ENCODE measurements at places on chromosomes 5 and 9.

GRCh38 chr9:129628709-129629108 lies 2.7 kb downstream of the NTMT1 start:
- no peak for DNase-seq

DNA sequence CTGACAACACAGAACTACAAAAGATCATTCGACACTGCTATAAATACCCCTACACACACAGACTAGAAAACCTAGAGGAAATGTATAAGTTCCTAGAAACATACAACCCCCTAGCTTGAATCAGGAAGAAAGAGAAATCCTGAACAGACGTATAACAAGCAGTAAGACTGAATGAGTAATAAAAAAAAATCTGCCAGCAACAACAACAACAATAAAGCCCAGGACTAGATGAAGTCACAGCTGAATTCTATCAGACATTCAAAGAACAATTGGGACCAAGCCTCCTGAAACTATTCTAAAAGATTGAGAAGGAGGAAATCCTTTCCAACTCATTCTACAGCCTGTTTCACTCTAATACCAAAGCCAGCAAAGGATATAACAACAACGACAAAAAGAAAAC lies 68.2 kb upstream of the SLIT3 start:
- DNase-seq: no peak

DNA sequence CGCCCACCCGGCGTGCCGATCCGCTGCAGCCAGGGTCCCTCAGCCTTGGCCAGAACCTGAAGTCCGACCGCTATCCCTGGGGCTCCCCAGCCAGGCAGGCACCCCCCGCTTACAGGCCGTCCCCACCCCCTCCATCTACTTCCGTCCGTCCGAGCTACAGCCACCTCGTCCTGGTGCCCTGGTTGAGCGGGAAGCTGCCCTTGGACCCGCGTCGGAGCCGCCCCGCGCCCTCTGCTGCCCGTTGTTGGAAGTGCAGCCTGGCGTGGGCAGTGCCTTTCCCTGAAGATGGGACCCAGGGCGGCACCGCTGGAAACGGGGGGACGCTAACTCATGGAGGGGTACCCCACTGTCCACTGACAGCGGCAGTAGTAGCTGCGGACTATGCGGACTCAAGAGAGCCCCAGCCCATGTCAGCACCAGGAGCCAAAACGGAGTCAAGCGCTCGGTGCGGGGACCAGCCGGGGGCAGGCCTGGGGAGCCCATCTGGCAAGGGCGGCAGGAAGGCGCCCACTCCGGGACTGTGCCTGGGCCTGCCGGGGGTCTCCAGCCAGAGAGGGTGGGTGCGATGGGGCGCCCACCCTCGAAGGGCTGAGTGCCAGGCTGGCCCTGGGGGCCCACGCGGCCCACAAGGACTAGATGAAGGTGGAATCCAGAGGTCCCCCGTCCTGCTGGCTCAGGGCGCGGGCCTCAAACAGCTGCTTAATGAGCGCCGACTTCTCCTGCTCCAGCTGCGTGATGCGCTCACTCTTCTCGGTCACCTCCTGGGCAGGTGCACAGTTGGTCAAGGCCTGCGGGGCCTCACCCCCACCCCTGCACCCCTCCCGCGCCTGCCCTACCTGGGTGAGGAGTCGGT lies 6.1 kb downstream of the SAPCD2 start:
- no peak for DNase-seq

GRCh38 chr5:149550594-149551226 lies 529 bp downstream of the CSNK1A1 start:
- DNase-seq: no peak

DNA sequence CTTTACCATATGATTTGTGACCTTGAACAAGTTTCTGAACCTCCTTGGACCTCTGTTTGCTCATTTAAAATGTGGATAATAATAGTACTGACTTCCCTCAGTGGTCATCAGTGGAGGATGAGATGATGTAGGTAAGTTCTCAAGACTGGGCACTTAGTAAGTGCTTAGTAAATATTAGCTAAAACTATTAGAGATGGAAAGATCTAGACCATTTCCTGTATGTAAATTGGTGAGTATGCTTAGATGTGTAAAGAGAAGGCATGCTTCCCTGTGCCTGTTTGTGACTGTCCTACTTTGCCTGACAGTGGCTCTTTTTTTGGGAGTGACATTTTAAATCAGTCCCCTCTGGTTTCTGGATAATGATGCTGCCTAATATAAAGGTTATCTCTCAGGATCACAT lies 288.1 kb downstream of the GABRB2 start:
- DNase-seq: no peak

DNA sequence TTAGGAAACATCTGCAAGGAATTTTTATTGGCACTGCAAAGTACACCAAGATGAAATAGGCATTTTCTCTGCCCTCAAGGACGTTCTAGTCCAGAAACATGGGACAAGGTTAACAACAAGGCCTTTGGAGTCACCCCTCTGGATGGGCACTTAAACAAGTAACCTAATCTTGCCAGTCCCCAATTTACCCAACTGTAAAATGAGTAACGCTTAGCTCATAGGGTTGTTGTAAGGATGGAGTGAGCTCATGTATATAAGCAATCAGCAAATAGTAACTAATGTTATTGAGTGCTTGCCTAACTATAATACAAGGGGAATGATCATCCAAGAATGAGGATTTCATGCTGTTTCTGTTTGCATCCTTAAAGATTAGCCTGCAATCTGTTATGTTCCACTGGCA lies 189.3 kb downstream of the PAPPA start:
- DNase-seq: no peak

DNA sequence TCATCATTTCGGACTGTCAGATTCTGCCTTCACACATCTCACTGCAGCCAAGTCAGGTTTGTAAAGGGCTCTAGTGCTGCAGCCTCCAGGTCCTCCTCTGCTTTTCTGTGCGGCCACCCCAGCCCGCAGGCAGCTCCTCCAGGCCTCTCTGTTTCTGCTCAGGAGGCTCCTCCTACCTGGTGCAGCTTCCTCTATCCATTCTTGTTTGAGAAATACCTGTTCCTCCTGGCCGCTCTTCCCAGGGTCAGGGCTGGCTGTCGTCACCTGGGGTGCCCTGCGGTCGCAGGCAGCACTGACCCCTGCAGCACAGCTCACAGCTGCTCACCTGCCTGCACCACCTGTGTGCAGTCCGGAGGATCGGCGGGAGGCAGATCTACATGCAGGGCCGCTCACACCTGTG lies 387.7 kb upstream of the IRX4 start:
- DNase-seq: no peak

DNA sequence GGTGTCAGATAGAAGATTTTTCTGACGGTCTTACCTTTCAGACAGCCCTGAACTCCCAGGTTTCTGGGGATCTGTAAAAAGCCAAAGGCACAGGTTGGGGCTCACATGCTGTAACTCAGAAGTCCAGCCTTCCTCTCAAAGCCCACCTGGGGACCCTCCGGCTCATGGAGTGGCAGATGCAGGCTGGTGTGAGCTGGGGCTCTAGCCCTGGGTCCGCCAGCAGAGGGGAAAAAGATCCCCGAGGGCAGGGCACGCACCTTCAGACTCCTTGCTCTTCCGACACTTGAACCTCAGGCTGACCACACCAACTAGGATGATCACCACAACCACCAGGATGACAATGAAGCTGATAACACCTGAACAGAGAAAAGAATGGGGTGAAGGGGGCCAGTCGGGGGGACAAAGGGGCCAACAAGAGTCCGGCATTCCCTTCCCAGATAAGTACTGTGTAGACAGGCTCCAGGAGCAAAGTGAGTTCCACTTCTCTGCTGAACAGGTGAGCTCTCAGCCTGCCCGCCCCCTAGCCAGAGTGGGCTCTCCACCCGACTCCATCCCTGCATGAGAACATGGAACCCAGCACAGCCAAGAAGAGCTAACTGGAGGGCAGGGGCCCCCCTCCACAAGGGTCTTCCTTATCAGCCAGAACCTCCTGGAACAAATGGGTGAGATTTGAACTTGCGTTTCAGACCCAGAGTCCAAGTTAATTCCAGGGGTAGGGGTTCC lies 7.8 kb downstream of the ECSCR start:
- DNase-seq: no peak

GRCh38 chr9:98555651-98556465 lies 152.9 kb downstream of the GABBR2 start:
- no peak for DNase-seq

- no peak for DNase-seq
Measured at GRCh38 chr9:116447934-116448333, 239.2 kb upstream of the TRIM32 start.

GRCh38 chr5:90909101-90909503 lies 350.5 kb downstream of the ADGRV1 start:
- DNase-seq: no peak

- no peak for DNase-seq
Measured at GRCh38 chr9:98368366-98369065, 113.1 kb upstream of the TBC1D2 start.

DNA sequence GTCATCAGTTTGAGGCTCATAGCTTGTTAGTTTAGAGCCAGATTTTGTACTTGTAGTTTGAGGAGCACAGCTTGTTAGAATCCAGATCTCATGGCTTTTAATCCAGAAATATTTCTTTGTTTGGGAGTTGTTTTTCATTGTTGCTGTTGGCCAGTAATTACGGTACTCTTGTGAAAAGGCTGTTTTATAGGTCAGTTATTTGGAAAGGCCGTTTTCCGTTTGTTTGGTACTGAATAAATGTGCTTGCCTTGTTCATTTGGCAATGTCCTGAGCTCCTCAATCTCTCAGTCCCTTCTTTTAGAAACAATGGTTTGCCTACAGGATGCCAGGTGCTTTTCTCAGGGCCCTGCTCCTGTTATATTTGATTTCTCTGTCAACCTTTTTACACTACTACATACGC lies 4.5 kb upstream of the MOB3B start:
- no peak for DNase-seq

- no peak for DNase-seq
Measured at GRCh38 chr5:158511454-158511853, 588.3 kb downstream of the EBF1 start.

GRCh38 chr9:89661956-89662717 lies 57.3 kb downstream of the GADD45G start:
- peak; percentile 97 for DNase-seq

GRCh38 chr9:111948951-111949350 lies 52.3 kb downstream of the UGCG start:
- DNase-seq: no peak

- DNase-seq: no peak
Measured at GRCh38 chr5:61082516-61083280, 79.6 kb downstream of the SMIM15 start.

GRCh38 chr5:127834554-127834953 lies 131.4 kb downstream of the CCDC192 start:
- no peak for DNase-seq

DNA sequence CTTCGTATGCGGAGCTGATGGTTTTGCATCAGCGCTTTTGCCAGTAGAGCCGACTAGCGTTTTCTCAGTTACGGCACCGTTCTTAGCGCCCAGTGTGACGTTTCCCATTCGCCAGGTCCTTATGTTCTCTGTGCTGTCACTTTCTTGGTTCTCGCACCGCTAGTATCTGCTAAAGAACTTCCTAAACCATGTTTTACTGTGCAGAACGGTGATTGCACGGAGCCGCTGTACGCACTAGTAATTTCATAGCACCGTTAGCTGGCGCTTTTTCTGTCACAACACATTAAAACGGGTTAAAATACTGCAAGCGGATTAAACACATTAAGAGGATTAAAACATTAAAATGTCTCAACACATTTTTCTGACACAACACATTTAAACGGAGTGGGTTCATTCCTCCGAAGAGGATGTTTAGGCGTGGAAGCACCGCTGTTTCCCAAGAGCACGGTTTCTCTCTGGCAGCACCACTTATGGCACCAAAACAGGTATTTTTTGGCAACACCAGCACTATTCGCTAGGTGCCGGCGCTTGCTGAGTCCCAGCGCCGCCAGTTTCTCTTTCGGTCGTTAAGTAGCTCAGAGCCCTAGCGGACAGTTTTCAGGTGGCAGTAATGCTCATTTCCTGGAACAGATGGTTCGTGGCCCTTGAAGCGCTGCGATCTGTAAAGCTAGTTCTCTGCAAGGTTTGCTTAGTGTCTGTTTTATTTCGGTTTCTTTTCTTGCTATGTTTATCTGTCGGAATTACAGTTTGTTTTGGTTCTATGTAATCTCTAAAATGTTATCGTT lies 20.3 kb downstream of the ANXA2R start:
- DNase-seq: no peak

- no peak for DNase-seq
Measured at GRCh38 chr5:101142102-101142501, 239.0 kb upstream of the ST8SIA4 start.

DNA sequence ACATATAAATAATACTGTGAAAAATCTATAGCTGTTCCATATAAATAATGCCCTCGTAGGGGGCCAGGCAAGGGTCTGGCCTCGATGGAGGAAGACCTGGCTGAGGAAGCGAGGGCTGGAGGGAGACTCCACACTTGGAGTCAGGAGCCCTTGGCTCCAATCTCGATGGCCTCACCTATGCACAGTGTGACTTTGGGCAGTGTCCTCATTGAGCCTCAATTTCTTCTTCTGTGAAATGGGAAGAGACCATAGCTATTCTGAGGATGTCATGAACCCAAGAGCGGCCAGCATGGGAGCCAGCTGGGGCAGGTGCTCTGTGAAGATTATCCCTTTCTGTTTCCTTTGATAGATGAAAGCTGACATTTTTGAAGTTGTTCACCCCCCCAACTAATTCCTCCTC lies 24.8 kb downstream of the ANGPTL2 start:
- no peak for DNase-seq

DNA sequence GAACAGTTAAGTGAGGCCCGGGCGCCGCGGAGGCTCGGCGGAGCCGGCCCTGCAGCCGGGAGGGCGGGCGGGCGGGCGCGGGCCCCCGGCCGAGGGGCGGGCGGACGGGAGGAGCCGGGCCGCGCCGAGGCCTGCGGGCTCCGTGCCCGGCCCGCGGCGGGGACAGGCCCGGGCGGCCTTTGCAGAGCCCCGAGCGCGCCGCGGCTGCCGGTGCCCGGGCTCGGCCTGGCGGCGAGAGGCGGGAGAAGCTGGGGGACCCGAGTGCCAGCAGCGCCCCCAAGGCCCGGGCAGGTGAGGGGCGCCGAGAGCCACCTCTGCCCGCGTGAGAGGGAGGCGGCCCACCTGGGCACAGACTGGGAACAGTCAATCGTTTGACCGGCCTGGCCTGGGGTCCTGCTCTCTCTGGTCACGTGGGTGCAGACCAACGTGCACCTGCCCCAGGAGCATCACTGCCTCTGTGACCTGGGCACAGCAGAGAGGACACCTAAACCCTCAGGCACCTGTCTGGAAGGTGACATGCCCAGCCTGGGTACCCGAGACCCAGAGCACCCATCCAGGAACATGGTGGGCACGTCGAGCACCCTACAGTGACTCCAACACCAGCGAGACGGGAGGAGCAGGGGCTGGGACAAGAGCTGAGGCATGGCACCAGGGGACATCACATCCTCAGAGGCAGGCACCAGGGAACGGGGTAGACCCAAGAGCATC lies 531 bp downstream of the MVB12B start:
- DNase-seq: no peak

DNA sequence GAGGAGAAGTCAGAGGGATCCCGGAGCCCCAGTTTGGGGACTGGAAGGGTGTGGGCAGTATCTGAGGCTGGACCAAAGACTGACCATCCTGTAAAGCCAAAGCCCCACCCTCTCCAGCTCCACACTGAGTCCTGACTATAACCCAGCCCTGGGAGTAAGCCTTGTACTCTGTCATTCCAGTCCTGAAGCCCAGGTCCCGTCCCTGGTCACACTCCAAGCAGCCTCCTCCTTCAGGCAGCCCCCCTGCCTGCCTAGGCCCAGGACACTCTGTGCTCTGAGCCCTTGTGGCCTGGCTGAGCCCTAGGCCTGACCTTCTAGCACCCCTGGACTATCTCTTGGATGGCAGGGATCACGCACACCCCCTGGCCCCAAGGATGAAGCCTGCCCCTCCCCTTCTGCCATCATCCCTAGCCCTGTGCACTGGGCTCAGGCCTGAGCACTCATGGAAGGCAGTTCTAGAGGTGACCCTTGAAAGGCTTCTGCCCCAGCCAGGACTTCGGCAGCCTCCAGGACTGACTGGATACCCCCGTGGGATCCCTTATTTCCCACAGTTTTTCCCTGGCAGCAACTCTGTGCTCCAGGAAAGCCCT lies 28.0 kb upstream of the ENHO start:
- DNase-seq: no peak
